ENCODE measurements at places on chromosomes 12 and 14. TPM values are rescaled to one million over a fixed set of nuclear protein-coding genes. Genes with fewer than 3 reads are reported as not detected.

- no peak for DNase-seq
Observed at GRCh38 chr12:95733141-95733825, 57.3 kb downstream of the NTN4 start.

Gene CLEC2A
- total RNA-seq, result not detected

DNA sequence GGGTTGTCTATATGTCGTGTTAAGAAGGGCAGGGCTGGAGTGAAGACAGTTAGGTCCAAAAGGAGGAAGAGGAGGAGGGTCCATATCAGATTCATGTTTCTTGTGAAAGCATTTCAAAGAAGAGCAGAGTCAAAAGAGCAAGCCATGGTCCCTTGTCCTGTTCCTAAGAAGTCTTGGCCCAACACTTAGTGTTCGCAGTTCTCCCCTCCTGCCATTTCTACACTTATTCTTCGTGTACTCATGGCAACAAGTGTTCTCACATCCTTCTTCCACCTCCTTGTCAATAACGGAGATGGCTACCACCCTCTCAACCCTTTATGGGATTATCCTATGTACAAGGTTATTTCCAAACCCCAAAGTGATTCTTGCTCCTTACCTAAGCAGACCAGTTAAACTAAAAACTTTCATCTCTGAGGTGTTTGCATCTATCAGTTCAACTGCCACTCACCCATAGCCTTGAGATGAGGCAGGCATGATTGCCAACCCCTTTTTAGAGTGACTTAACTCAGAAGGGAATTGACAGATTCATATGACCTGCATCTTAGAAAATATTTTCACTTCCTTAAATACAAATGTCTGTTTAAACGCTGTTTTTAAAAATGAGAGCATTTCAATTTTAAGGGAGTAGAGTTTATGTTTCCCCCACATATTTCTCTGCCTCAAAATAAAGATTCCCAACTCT is 19.8 kb upstream of the RNASE2 start:
- no peak for DNase-seq

GRCh38 chr14:71005076-71005475 is 97.8 kb downstream of the PCNX1 start:
- no peak for DNase-seq

Gene NTF3
- total RNA-seq, result 16.1 TPM

Gene FBRSL1
- 35.8 TPM for total RNA-seq

DNA sequence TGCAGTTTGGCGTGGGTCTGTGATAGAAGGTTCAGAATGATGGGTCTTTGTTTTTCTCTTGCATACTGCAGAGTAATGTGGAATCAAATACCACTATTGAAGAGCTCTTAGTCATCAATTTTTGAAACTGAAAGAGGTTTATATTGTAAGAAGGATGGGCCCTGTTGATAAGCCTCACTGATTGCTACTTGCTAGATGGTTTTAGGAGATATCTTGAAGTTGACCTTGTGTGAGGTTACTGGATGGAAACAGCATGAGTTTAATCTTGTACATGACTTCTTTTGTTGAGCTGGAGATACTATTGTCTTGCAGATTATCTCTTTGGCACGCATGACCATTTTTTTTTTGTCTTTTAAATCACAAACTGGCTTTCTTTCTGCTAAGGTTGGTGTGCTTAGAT is 13.8 kb downstream of the BICD1 start:
- DNase-seq, result no peak

GRCh38 chr14:104775073-104775489 is 20.5 kb downstream of the AKT1 start:
- DNase-seq, result no peak

DNA sequence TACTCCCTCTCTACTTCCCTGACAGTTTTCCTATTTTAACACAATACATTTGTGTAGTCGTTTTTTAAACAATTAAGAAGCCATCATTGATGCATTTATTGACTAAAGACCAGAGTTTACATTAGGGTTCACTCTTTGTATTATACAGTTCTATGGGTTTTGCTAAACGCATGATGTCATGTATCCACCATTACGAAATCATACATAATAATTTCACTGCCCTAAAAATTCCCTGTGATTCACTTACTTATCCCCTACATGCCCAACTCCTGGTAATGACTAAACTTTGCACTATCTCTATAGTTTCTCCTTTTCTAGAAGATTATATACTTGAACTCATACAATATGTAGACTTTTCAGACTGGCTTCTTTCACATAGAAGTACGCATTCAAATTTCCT is 1016.5 kb upstream of the FOXG1 start:
- no peak for DNase-seq

Gene NINJ2
- 5.6 TPM for total RNA-seq
